ENCODE measurements at places on chromosomes 5 and 9.

DNA sequence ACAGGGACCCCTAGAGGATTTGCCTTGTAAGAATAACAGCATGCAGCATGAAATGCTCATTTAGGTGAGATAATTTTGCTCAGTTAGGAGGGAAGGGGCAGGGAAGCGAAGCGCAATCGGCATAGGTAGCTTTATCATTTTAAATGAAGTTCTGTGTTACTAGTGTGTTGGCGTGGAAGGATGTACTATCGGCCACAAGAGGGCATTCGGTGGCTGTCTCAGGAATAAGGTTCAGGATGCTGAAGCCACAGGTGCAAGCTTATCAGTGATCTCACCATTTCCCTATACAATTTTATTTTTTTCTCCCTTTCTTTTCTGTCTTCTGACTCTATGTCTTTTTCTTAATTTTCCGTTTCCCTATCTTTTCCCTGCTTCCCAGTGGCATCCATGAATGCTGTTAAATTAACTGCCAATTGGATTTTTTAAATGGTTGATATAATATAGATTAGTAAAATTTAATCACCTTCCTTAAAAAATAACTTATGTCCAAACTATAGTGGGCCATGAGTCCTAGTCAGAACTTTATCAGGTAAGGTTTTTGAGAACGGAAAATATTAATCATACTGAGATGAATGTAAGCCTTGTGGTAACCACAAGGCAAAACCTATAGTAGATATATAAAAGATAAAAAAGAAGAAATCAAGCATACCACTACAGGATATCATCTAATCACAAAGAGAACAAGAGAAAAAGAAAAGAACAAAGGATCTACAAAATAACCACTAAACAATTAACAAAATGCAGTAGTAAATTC is 1.2 kb upstream of the INSL6 start:
- DNase-seq, result peak; percentile 62

GRCh38 chr5:73135429-73136054 is 15.2 kb downstream of the TMEM171 start:
- DNase-seq, result peak; percentile 35

- no peak for DNase-seq
Measured at GRCh38 chr9:129385211-129385934, 207.3 kb upstream of the IER5L start.

DNA sequence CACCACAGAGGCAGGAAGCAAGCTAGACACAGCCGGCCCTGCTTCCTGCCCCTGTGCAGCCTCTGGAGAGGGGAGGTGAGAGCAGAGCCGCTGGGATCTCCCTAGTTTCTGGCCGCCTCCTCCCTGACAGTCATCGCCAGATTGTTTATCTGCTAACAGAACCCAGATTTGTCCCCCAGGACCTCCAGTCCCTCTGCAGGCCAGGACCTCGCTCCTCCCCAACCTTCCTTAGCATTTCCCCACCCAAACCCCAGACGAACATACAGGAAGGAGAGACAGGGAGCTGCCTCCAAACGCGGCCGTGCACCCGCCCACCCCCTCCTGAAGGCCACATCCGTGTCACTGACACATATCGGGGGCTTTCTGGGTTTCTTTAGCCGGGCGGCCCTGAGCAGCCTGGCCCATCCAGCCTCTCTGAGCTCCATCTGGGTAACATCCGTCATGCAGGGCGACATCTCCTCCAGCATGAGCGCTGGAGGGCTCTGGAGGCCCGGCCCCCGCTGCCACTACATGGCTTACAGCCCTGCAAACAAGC is 47.5 kb downstream of the DBH start:
- no peak for DNase-seq

DNA sequence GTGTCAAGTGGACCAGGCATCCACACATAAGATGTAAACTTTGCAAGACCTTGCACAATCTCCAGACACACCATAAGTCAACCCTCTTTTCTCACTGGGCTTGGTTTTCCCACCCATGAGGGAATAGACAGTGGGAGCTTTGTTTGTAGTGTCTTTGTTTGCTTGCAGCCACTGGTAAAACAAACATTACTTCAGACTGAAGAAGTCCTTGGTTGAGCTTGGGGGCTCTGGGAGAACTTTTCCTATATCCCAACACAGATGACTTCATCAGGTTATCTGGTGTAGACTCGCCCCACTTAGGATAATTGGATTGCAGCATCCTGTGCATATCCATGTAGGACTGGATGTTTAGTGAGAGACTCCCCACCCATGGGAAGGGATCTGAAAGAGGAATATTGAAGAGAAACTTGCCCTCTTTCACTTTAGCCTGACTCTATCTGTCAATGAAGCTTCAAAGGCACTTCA is 11.5 kb upstream of the ADGRV1 start:
- no peak for DNase-seq

- no peak for DNase-seq
Measured at GRCh38 chr9:116153765-116154333, at the start of gene PAPPA. Gene PAPPA (plus strand): TSS chr9:116153791. CDS start chr9:116154173, 382 bp downstream.

GRCh38 chr5:112551419-112552032 is 132.4 kb upstream of the EPB41L4A start:
- DNase-seq, result peak; percentile 49

- peak; percentile 5 for DNase-seq
Measured at GRCh38 chr5:93899026-93899600, 157.7 kb upstream of the POU5F2 start.

- no peak for DNase-seq
Measured at GRCh38 chr5:135211791-135212190, 177.8 kb upstream of the PITX1 start.

DNA sequence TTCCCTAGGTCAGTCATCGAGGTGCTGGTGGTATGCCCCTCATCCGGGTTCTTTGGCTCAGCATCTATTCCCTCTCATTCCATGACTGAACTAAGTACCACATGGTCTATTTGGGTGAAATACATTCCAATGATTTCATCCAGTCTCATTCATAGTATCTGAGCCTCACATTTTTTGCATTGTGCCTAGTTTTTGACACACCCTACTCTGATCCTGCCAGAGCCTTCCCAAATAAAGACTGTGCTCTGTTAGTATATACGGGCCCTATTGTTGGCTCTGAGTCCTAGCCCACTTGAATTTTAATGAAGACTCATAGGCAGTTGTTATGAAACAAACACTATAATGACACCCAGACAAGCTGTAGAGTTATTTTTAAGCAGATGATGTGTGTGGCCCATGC is 740.7 kb downstream of the CETN3 start:
- no peak for DNase-seq

DNA sequence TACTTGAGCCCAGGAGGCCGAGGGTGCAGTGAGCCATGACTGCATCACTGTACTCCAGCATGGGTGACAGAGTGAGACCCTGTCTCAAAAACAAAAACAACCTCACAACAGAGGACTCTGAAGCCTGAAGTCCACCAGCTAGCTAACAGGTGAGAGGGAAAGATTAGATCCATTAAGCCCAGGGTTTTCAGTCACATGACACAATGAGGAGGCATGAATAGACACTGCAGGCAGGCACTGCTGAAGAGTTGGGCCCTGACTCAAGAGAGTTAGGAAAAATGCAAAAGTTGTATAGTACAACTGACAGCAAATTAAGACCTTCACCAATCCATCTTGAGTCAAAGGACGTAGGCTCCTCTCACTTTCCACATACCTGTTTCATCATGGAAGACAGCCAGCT is 64.9 kb downstream of the IARS1 start:
- DNase-seq, result no peak

GRCh38 chr9:87276327-87276841 is 221.3 kb upstream of the DAPK1 start:
- DNase-seq, result no peak

DNA sequence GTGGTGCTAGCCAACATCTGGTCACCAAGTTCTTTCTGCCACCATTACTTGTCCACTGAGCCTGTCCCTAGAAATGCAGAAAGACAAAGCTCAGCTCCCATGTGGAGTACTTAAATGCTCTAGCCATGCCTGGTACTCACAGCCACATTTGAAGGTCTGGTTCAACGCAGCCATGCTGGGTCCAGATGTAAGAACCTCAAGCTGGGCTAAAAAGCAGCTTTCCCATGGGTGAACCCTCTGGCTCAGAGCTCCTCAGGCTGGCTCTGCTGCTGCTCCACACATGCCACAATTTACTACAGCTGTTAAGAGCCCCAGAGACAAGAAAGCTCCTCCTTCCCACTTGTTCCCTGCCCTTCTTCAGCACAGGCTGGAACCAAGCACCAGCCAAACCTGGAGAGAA is 97.1 kb upstream of the LRRTM2 start:
- no peak for DNase-seq

- no peak for DNase-seq
Measured at GRCh38 chr5:37950436-37950835, 110.6 kb upstream of the GDNF start.

DNA sequence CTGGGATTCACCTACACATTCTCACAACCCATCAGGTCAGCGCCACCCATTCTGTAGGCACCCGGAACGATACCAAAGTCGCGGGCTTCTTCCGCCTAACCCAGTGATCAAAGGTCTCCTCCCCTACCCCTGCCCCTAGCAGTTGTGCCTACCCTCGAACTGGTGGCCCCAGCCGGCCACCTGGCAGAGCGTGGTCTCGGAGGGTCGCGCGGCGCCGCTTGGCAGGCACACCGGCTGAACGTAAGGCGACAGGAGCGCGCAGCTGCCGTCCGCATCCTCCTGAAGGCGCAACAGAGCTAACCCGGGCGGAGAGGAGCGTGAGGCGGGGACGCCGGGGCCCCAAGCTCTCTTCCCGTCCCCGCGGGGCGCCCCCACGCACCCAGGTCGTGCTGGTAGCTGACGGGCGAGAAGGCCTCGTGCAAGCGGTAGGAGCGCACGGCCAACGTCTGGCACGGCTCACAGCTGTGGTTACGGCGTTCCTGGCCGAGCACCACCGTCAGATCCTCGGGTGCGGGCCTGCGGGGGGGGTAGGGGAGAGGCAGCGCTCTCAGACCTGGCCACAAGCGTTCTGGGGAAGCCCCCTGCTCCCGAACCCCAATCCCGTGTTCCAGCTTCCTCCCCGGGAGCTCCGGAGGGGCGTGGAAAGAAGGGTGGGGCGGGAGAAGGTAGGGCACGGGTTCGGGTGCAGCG is 2.8 kb upstream of the PFN3 start:
- no peak for DNase-seq

GRCh38 chr5:146717951-146718350 is 160.6 kb downstream of the PPP2R2B start:
- DNase-seq, result no peak

DNA sequence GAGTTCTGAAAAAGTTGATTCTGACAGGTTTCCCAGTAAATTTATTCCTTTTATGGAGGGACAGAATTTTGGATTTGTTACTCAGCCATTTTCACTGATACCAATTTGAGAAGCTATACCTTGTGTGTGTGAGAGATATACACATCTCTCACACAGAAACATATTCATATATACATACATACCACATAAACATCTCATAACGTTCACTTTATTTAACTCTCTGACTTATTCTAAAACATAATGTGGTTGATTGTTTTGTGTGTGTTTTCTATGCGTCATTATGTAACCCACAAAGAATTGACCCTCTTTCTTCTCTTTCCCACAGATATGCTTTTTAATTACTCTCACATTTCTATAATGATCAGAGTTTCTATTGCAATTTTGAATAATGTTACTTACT is 570.8 kb upstream of the TLE4 start:
- DNase-seq, result no peak
